ENCODE measurements at places on chromosomes 3 and 15.
A peak's percentile ranks its signal among the peaks of the same experiment; 100 is the strongest.

DNA sequence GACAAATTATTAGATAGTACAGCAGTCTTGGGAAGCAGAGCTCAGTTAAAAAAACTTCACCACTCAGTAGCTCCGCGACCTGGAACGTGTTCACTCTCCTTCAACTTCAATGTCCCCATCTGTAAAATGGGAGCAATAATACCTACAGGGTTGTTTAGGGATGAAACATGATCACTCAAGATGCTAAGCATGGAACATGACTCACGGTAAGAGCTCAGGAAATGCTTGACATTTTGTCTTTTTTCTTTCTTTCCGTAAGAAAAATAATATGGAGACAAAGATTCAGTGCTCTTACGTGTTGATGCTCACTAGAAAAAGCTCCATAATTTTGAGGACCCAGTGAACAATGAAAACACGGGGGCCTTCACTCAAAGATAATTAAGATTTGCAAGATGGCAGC is 606.7 kb upstream of the MDFIC2 start:
- H3K27ac ChIP-seq = no peak overlapping the region
- no peaks in the 10 kb centered on the region for H3K27me3 ChIP-seq
- H3K4me3 ChIP-seq = no peak overlapping the region
- no peaks in the 10 kb centered on the region for H3K4me1 ChIP-seq

DNA sequence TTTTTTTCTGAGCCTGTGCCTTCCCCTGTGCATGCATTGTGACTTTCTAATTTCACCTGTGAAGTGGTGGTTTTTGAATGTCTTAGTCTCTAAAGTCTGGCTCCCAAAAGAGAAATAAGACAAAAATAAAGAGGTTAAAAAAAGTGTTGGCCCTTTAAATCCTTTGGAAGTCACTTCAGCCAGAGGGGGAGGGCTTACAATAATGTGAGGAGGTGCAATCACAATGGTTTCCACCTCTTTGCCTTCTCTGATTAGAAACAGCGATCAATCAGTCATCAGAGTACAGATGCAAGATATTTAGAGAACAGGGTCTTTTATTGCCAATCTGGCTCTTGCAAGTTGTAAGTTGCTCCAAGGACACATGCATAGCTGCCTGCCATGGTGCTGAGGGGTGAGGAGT is 64.1 kb upstream of the GCSAM start:
- H3K4me3 ChIP-seq = no peak overlapping the region
- no peaks in the 10 kb centered on the region for H3K4me1 ChIP-seq
- no peak for DNase-seq
- no peak overlapping the region for H3K27ac ChIP-seq
- H3K27me3 ChIP-seq = no peaks in the 10 kb centered on the region

GRCh38 chr3:152256851-152257562 is 11.7 kb upstream of the MBNL1 start:
- no peak for DNase-seq
- H3K4me1 ChIP-seq = no peaks in the 10 kb centered on the region
- H3K27me3 ChIP-seq = no peaks in the 10 kb centered on the region
- H3K36me3 ChIP-seq = no peaks in the 10 kb centered on the region
- H3K4me3 ChIP-seq = no peak overlapping the region

DNA sequence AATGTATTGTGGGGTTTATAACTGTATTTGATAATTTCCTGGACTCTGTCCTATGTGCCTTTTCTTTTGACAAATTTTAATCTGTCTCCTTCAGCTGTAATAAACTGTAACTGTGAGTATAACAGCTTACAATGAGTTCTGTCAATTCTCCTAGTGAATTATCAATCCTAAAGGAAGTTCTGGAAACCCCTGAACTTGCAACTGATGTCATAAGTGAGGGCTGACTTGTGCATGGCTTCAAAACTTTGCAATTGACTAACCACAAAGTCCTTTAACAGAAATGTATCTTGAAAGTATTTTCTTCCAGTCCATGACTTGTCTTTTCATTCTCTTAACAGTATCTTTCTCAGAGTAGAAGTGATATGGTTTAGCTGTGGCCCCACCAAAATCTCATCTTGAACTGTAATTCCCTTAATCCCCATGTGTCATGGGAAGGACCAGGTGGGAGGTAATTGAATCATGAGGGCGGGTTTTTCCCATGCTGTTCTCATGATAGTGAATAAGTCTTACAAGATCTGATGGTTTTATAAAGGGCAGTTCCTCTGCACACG is 108.3 kb downstream of the TFDP2 start:
- H3K27ac ChIP-seq = no peak overlapping the region
- H3K27me3 ChIP-seq = peaks cover 1% of the 10 kb centered on the region
- no peaks in the 10 kb centered on the region for H3K4me1 ChIP-seq
- no peak overlapping the region for H3K4me3 ChIP-seq
- no peaks in the 10 kb centered on the region for H3K36me3 ChIP-seq
- DNase-seq = no peak

DNA sequence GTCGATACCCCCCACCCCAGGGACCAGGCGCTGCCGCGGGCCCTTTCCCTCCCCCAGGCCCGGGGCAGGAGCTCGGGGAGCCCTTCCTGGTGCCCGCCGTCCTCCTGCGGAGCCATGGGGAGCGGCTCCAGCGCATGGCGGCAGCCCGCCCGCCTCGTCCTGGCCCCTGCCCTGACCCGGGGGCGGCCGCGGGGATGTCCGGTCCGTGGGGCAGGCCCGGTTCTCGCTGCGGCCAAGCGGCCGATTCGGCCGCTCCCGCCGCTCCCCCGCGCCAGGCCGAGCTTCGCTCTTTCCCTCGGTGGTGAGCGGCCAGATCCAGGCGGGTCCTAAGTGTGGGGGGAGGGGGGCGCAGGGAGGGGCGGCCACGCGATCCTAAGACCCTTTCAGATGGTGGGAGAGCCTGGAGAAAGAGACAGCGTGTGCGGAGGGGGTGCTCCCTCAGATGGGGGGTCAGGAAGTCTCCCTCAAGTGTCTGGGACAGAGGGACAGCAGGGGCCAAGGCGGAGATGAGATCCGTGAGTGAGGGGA is 1.3 kb downstream of the NEIL1 start:
- H3K27ac ChIP-seq = no peak overlapping the region
- peak overlapping the region; percentile 89 for H3K4me3 ChIP-seq
- no peaks in the 10 kb centered on the region for H3K36me3 ChIP-seq
- DNase-seq = peak; percentile 36

DNA sequence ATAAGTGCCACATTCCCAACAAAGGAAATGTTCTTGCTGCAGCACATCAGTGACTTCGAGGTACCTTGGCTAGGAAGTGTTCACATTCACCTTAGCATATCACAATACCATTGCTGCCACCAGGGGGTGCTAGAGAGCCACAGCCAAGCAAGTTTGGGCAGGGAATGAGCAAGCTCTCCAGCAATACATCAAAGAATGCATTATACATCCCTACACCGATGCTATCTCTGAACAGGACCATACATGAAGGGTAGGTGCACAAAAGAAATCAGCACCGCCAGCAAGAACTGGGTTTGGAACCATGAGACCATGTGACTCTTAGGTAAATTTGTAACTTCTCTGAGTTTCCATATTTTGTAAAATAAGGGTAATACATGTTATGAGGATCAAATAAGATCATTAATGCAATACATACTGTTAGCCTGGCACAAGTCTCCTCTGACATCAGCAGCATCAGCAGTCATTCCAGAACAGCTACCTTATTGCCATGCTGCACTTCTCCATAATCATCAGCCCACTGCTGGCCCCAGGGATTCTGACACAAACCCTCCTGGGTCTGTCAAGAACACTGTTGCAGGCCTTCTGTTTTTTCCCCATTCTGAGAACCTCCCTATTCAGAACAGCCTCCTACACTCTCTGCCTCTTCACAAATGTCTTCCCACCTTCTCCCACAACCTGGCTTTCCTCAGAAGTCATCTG is 37.5 kb downstream of the RYK start:
- H3K4me1 ChIP-seq = peaks cover 3% of the 10 kb centered on the region
- H3K36me3 ChIP-seq = no peaks in the 10 kb centered on the region
- no peak overlapping the region for H3K4me3 ChIP-seq
- DNase-seq = peak; percentile 92
- no peak overlapping the region for H3K27ac ChIP-seq
- H3K27me3 ChIP-seq = no peaks in the 10 kb centered on the region

Measured in glutamatergic neuron (in vitro differentiated cells).